ENCODE measurements at places on chromosomes 11 and 22.

DNA sequence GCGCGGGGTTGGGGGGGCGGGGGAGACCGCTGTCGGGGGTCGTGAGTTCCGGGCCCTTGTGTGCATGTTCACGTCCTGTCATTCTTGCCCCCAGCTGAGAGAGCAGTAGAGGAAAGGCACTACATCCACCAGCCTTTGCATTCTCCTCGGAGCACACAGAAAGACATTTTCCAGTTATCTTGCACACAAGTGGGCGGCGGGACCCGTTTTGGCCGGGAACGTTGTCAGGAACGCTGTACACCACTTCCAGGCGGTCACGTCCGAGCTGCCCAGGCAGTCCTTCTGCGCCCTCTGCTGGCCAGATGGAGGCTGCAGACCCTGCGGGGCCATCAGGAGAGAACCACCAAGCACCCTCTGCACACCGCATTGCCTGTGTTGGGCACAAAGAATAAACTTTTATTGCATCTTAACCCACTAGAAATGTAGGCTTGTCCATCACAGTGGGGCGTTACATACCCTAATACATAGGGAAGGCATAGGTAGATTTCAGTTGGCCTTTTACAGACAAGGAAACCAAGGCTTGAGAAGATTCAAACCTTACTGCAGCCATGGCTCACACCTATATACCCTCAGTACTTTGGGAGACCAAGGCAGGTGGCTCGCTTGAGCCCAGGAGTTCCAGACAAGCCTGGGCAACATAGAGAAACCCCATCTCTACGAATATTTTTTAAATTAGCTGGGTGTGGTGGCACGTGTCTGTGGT lies 2.8 kb upstream of the CDKN1C start:
- DNase-seq = peak; percentile 80

DNA sequence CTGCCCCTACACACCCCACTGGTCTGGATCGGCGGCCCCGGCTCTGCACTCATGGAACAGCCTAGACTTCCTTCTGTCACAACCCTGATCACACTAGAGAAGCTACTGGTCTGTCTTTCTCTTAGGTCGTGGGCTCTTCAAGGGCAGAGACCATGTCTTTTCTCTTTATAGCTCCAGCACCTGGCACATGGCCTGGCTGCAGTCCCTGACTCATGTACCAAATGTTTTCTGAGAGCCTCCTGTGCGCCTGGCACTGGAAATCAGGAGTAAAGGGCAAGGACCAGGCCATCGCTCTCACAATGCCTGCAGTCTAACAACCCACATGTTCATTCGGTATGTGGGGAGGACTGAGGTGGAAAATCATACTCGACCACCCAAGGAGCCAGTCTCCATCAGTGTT lies 7.5 kb downstream of the ASCC2 start:
- no peak for DNase-seq

GRCh38 chr22:43162412-43163150 lies 11.2 kb downstream of the TSPO start:
- DNase-seq = no peak

GRCh38 chr11:119659971-119660723 lies 68.9 kb downstream of the NECTIN1 start:
- no peak for DNase-seq

- DNase-seq = no peak
These were observed 82.6 kb downstream of the BARX2 start for GRCh38 chr11:129458278-129458677.

- DNase-seq = no peak
These were observed 53.8 kb downstream of the COPB1 start for GRCh38 chr11:14445542-14446530.

DNA sequence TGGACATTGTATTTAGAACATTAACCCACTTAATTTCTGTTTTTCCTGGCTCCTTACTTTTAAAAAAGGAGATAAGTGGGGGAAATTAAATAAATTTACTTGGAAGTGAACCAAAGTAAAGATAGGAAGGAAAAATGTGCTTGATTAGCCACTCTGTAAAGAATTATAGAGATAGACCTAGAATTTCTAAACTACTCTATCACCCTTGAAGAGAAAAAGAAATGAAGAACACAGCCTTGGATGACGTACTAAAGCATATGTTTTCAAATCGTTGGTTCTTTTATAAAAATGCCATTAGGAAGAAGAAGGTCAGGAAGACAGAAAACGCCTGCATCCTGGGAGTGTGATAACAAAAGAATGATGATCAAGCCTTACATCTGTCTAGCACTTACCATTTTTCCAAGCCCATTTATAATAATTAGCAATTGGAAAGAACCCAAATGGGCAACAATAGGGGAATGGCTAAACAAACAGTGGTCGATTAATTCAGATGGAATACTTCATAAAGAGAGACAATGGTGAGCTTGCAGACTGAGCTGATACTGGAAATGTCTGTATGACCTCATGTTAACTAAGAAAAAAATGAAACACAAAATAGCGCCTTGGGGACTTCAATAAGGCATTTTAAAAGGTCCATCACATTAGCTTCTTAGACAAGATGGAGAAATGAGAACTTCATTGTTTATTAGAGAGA lies 81.0 kb upstream of the LRRC55 start:
- no peak for DNase-seq

DNA sequence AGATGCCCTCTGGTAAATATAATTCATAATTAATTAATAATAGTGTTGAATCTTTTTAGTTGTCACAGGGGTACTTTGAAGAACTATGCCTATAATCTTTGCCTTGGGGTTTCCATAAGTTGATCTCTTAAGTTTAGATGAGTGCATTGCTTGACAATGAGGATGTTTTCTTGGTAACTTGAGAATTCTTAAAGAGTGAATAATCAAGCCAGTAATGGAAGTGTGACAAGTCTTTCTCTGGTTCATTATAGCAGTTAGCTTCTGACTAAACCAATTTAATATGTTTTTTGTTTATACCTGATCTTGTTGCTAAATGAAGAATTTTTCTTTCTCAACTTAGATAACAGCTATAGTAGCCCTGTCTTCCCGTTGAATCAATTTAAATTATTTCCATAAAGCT lies 46.2 kb downstream of the ATXN10 start:
- DNase-seq = no peak

GRCh38 chr22:46681010-46681409 lies 57.0 kb downstream of the CERK start:
- no peak for DNase-seq

DNA sequence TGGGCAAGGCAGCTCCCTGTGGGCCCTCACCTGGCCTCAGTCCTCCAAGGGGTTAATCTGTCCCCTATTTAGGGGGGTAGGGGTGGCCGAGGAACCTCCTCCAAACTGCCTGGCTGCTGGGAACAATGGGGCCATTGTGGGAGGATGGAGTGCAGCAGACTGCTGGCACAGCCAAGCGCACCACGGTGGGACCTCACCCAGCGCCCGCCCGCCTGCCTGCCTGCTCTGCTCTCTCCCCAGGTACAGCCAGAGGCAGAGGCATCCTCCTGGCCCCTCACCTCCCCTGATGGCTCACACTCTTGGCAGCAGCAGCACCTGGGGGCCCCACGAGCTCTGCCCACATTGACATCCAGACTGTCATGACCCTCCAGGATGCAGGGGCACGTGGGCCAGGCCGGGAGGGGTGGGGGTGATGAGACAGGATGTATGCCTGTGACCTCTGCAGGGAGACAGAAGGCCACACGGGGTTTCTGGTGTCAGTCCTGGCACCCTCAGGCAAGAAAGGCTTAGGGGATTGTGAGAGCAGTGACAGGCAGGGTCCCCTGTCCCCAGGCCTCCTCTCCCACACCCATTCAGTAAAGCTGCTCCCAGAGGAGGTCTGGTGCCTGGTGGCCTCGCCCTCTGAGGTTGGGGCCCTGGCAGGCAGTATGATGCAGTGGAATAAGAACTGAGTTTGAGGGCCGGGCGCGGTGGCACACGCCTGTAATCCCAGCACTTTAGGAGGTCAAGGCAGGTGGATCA lies 11.4 kb downstream of the BCL9L start:
- DNase-seq = peak; percentile 88

DNA sequence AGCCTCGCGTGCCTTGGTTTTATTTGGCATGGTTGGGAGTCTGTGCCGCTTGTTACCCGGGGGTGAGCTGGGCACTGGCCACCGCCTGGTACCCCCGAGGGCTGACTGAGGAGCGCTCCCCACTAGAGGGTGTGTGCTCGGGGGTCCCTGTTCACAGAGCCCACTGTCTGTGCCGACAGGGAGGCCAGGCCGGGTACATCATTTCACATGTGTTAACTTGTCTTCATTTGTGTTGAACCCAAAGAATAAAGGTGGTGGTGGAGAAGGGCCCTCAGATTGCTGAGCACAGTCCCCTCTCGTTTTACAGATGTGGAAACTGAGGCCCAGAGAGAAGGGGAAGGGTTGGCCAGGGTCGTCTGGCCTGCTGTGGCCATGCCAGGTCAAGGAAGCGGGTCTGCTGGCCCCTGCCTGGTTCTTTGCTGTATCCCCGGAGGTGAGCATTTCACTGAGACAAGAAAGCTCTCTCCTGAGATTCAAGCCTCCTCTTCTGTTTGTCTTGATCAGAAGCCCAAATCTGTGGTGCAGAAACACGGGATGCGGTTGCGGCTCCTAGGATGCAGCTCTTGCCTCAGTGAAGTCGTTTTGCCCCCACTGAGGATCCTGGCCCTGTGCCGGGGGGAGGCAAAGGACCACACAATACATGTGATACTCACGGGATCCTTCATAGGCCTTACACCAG lies 60.8 kb downstream of the FBLN1 start:
- DNase-seq = no peak

- peak; percentile 8 for DNase-seq
These were observed 615 bp downstream of the ANO5 start for GRCh38 chr11:22193348-22194051.

- DNase-seq = no peak
These were observed 26.3 kb downstream of the APLNR start for GRCh38 chr11:57210781-57211180.

DNA sequence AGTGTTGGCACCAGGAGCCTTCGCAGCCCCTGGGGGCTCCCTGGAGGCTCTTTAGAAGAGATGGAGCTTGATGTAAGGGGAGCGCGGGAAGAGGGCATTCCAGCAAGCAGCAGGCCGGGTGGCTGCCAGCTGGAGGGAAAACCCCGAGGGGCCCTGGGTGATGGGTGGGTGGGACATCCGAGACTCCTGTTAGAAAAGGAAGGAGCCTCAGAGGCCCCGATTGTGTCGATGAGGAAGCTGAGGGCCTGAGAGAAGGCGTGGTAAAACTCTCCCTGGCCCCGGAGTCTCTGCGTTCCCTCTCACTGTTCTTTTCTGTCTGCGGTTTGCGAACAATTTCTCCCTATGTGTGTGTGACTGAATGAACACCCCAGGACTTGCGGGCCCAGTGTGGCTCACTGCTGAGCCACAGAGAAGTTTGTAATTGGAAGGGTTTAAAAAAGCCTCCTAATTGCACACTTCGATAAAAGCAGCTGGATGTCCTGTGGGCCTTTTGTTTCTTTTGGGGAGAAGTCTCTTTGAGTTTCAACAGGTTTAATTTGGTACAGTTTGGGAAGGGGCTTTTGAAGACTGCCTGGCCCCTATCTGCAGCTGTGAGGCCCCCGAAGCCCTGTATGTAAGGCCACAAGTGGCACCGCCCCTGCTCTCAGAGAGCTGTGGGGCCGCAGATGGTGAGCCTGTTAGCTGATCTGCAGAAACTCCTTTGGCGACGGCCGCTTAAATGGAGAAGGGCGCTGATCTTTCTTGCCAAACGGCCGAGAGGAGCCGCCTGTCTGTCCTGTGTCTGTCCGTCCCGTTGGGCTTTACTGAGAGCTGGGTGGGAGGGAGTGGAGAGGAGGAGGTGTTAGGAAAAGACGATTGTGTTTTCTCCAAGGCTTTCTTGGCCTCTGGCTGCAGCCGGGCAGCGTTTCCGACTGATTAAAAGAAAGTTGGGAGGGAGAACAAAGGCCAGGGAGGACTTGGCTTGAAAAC lies 2.0 kb downstream of the FBLN1 start:
- DNase-seq = no peak

DNA sequence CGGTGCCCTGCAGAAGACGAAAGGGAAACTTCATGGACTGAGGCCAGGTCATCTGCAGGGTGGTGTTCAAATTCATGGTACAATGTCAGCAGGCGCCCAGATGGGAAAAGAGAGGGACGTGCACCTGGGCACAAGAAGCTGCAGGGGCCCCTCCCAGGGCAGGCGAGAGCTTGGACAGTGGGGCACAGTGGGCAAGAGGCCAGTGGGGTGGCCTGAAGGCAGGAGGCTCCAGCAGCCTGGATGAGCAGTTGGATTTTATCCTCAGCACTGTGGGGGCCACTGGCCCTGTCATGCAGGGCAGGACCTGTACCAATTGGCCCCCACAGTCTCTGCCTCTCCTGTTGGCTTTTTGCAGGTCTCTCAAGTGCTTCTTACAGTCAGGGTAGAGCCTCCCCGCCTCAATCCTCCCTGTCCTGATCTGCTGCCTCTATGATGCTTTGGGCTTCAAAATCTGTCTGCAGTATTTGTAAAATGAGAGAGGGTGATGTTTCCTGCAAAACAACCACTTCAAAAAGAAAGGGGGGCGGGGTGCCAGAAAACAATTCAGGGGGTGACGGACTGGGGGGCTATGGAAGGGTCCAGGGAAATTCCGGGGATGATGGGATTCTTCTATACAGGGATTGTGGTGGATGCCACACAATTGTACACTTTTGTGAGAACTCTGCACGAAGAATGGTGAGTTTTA lies 1.7 kb upstream of the BID start:
- DNase-seq = no peak

- DNase-seq = no peak
These were observed 333.6 kb upstream of the NCAM1 start for GRCh38 chr11:112627588-112628045.

DNA sequence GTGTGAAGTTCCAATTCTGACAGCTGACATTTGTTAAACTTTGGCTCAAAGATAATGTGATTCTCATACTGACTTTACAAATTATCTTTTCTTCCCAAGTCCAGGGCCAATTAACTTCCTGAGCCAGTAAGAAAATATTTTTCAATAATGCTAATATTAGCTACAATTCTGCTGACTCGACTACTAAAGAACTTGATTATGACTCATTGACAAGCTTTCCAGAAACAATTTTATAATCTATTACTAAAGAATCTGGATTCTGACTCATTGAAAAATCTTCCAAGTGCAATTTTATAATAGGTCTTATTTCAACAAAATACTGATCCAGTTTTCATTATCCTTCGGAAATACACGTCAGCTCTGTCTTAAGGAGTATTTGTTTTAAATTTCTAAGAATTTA lies 12.9 kb upstream of the XKR3 start:
- no peak for DNase-seq

GRCh38 chr11:68297812-68298658 lies 14.4 kb upstream of the LRP5 start:
- DNase-seq = peak; percentile 70

- no peak for DNase-seq
These were observed 78.8 kb downstream of the TSPAN18 start for GRCh38 chr11:44805596-44805995.

GRCh38 chr22:48248901-48249455 lies 1486.5 kb downstream of the TBC1D22A start:
- no peak for DNase-seq

DNA sequence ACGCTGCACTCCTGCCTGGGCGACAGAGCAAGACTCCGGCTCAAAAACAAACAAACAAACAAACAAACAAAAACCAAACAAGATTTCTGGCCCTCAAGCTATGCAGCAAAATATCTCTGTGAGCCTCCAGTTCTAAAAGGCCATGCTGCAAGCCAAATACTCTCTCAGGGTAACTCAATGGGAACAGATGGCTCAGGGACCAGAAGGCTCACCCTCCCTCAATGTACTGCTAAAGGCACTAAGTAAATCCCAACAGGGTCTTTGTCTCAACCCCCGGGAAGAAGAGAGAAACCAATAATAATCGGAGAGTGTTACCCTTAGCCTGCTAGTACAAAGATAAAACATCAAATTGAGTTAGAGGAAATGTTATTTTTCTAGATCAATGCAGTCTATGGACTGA lies 119.7 kb upstream of the ZC3H12C start:
- DNase-seq = no peak

- DNase-seq = no peak
These were observed 389.6 kb upstream of the ARHGAP42 start for GRCh38 chr11:100297516-100297915.

GRCh38 chr11:121503051-121503450 lies 50.3 kb upstream of the SORL1-AS1 start:
- DNase-seq = no peak
